ENCODE measurements at places on chromosomes 6 and 20.

- no peak for DNase-seq
Measured at GRCh38 chr6:31178143-31179041, 7.9 kb upstream of the POU5F1 start.

GRCh38 chr6:43922426-43923375, 152.7 kb downstream of the VEGFA start:
- DNase-seq, result no peak

DNA sequence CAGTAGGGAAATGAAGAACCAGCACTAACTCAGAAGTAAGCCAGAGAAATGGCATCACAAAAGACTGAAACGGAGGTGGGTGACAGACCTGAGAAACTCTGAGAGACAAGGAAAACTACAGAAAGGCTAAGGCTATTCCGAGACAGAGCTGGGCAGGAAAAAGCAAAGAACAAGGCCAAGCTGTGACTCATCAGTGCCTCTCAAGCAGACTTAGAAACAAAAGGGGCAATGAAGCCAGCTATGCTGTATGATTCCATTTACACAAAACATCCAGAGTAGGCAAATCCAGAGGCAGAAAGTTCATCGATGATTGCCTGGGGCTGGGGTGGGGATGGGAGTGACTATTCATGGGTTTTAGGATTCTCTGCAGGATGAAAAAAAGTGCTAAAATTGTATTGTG, 50.0 kb downstream of the SLC23A2 start:
- DNase-seq, result no peak

- no peak for DNase-seq
Measured at GRCh38 chr6:161493576-161494118, 219.8 kb upstream of the AGPAT4 start.

DNA sequence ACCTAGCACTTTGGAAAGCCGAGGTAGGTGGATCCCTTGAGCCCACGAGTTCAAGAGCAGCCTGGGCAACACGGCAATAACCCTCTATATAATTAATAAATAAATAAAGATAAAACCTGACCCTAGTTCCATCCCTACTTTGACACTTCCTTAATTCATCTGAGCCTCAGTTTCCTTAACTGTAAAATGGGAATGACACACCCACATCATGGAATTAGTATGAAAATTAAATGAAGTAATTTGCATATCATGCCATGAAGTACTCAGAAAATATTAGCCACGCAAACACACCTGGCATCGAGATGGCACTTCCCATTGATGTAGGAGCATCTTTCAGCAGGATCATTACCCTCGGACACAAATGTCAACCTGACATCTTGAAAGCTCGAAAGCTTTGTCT, 19.1 kb downstream of the ZMYND8 start:
- DNase-seq, result no peak

GRCh38 chr20:23021541-23021940, 13.6 kb upstream of the SSTR4 start:
- no peak for DNase-seq

DNA sequence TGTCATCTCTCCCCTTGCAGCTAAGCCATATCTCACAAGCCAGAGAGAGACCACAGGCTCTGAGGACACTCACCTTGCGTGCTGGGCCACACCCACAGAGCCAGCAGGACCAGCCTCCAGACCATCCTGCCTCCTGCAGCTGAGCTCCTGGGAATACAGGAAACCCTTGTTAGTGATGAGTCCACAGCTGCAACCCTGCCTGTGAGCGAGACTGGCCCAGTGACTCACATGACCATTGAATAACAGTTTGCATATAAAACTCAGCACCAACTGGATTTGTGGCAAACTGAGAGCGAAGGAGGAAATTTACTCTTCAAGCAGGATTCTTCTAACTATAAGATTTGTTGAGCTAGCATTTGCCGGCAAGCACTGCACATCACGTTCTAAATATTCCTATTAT, 3.0 kb downstream of the THBS2 start:
- no peak for DNase-seq

DNA sequence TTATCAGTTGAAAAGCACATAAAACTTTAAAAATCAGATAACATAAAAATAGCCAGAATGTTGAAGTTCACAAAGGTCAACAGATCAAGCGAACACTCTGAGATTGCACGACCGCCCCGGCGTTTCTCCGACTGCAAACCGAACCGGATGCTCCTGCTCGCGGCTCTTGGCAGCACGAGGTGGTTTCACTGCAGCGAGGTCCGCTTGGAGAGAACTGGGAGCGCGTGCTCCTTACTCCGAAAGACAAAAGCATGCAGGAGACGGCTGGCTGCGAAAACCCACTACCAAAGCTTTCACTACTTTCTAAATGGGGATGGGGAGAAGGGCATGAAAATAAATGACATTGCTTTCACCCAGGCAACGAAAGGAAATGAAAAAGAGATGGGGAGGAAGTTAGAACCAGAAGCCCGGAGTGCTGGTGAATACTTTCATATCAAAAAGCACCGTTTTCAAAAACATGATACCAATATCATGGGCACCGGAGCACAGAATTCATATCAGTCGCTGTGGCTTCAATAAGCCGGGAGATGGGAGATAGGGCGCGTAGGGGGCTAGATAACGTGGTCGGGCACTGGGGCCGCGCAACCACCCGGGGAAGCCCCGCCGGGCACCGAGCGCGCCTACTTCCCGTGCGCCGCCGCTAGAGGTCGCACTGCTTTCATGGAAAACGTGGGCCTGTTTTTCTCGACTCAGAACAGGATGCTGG, 8.3 kb upstream of the ANKRD60 start:
- peak; percentile 90 for DNase-seq

GRCh38 chr20:62603907-62604785, 38.2 kb upstream of the SLCO4A1 start:
- DNase-seq, result no peak

GRCh38 chr6:167103041-167103891, 19.6 kb upstream of the CCR6 start:
- no peak for DNase-seq

Data from activated CD8-positive, alpha-beta memory T cell treated with anti-CD3 and anti-CD28 coated beads, Interleukin-2, amount 50 U/mL, for 4 hours (primary cell).